Stimulated activated CD4-positive, alpha-beta T cell treated with anti-CD3 and anti-CD28 coated beads, Interleukin-4, amount 100 ng/mL, for 24 hours (primary cell): ENCODE measurements at places on chromosomes 16 and 17.
A peak's percentile ranks its signal among the peaks of the same experiment; 100 is the strongest.

DNA sequence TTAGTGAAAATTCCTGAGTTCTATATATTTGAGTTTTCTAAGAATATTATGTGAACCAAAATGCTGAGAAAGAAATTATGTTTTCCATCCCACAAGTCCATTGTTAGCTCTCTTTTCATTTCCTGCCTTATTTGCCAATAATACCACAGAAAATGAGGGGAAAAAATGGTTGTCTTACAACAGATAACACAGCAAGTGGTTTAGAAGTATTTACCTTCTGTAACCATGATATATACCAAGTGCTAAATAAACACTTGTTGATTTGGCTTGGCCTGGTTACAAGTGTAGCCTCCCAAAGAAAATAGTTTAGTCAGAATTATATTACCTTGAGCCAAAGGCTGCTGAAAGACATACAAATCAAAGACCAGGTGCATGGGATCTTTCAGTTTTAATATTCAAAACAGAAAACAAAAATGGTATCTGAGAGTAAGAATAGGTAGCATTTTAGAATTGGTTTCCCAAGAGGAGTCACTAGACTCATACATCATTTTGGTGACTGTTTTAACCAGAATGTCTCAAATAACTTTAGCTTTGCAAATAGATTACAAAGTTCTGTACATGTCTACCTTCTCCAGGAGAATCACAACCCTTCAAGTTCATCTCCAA is 439.8 kb upstream of the DYNLRB2 start:
- DNase-seq: no peak

- no peak for DNase-seq
Measured at GRCh38 chr16:60566901-60567300, 1469.3 kb downstream of the CDH8 start.

DNA sequence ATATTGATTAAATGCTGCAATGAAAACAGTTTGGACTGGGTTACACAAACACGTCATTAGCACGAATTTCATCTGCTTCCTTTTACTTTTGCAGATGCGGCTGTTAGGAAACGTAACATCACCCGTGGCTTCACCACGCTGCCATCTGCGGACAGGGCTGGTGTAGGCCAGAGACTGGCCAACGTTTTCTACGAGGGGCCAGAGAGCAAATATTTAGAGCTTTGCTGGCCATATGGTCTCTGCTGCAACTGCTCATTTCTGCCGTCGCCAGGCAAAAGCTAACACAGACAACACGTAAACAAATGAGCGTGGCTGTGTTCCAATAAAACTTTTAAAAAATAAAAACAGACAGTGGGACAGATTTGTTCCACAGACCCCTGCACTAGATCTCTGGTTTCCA is 96.6 kb downstream of the ENGASE start:
- no peak for DNase-seq

DNA sequence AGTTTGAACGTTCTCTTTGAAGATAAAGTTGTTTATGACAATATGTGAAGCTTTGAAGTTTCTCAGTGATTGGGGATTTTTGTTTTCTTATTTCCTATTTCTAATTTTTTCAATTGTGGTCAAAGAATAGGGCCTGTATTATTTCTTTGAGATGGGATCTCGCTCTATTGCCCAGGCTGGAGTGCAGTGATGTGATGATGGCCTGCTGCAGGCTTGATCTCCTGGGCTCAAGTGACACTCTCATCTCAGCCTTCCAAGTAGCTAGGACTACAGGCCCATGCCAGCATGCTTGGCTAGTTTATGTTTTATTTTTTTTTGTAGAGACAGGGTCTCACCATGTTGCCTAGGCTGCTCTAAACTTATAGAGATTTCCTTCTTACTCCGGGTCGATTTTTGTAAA is 11.7 kb upstream of the ANKRD40CL start:
- DNase-seq: no peak

DNA sequence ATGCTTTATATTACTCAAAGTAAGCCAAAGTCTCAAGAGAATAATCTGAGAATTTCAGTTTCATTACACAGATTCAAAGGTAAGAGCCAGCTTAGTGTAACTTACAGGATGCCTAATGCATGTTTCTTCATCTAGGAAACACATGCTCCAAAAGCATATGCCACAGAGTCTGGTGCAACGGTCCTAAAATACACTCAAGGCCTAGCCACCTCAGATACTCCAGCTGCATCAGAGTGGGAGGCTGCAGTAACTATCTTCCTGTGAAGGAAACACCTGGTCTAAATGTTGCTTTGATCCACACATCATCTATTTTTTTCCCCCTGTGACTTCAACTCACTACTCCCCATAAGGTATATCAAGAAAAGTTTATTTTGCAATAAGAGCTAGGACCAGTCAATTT is 51.6 kb upstream of the CORO6 start:
- DNase-seq: no peak

- no peak for DNase-seq
Measured at GRCh38 chr16:56409195-56409594, 16.1 kb downstream of the AMFR start.

- DNase-seq: no peak
Measured at GRCh38 chr16:70453892-70454221, 538 bp upstream of the FCSK start.

DNA sequence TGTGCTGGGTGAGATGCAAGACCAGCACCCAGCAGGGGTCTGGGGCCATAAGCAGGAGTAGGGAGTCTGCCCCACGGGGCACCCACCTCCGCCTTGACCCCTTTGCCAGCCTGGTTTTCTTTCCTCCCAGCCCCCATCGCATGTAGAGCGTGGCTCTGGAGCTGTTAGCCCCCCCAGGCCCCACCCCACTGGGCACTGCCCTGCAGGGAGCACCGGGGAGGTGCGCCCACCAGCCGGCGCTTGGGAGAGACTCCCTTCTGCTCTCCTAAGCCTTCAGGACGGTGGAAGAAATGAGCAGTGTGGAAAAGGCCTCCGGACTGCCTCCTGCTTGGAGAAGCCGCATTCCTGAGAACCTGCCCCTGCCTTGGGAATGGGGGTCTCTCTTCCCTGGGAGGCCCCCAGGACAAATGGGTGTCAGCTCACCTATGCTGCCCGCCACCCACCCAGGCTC is 186.2 kb downstream of the IRF8 start:
- DNase-seq: no peak

DNA sequence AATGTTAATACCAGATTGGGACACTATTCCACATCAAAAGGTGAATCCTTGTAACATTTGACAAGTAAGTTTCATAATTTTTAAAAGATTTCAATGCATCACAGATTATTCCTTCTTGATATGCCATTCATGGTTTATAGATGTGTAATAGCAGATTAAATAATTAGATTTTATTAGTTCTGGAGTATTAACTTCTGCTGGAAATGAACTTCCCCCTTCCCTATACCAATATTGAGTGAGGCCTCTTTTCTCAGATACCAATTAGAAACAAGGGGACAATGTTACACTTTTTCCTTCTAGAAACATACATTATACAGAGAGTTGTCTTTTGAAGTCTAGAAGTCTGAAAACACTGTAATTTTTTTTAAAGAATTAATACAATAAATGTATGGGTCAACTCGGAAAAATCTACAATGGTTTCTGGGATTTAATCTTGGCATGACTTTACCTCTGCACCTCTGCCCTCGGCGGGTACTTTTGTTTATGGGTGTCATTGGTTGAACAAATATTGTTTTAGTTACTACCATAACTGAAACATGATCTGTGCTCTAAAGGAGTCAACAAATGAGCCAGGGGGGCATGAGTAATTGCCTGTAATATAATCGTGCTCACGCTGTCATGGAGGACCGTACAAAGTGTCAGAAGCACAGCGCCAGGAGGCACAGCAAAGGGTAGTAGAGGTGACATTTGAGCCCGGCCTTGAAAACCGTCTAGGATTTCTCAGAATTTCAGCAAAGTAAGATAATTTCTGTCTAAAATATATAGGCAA is 8.2 kb downstream of the LRRC37B start:
- no peak for DNase-seq

DNA sequence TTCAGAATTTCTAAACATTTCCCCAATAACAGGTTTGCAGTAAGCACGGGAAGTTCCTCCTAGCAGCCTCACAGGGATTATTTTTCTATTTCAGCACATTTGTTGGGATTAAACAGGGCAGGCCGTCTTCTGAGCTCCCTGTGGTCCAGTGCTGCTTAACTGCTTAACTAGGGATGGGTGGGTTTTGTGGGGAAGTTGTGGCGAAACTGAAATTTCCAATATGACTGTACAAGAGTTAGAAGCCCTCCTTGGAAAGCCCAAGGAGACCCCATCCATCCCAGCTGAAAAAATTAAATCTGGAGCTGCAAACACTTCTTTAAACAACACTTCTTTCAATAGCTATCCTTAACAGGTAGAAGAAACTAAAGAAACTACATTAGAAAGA is 22.2 kb downstream of the FAM117A start:
- DNase-seq: no peak

DNA sequence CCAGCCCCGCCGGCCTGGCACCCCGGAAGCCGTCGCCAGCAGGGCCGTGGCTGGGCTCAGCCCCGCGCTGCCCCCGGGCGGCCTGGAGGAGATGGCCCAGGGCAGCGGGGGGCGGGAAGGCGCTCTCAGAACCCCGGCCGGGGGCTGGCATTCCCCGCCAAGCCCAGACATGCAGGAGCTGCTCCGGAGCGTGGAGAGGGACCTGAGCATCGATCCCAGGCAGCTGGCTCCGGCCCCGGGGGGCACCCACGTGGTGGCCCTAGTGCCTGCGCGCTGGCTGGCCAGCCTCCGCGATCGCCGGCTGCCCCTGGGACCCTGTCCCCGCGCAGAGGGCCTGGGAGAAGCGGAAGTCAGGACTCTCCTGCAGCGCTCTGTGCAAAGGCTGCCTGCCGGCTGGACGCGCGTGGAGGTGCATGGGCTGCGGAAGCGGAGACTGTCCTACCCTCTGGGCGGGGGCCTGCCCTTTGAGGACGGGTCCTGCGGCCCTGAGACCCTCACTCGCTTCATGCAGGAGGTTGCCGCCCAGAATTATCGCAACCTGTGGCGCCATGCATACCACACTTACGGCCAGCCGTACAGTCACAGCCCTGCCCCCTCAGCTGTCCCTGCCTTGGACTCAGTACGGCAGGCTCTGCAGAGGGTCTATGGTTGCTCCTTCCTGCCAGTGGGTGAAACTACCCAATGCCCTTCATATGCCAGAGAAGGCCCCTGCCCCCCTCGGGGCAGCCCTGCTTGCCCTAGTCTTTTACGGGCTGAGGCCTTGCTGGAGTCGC is 551 bp downstream of the WDR81 start:
- no peak for DNase-seq

GRCh38 chr16:66621973-66622372 is 17.5 kb downstream of the CMTM3 start:
- DNase-seq: no peak

DNA sequence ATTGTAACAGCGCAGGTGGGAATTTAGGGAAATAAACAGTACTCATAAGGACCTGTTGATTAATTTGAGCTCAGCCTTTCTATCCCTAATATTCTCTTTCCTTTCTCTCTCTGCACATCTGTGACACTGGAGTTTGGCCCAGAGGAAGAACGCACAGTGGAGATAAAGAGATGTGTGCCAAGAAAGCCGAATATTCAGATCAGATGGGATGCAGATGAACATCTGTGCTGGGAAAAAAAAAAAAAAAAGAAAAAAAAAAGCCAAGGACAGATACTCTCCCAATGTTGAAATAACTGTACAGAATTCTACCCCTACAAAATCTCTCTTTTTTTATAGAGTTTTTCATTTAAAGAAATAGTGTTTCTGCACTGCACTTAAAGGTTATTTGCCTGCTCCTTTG is 485.4 kb downstream of the KCNJ2 start:
- no peak for DNase-seq

DNA sequence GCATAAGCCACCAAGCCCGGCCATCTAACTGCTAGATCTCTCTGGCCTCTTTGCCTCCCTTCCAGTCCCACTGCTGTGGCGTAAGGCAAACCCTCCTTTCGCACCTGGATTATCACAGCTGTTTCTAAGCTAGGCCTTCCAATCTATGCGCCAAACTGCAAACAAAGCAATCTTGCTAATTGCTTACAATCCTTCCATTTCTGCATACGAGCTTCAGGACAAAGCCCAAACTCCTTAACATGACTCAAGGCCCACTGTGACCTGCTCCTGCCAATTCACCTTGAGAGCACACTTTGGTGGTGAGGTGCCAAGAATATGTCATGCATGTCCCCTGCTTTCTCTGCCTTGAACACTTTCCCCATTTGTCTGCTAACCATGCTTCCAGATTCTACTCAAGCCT is 6.0 kb upstream of the ARL5C start:
- DNase-seq: no peak

- DNase-seq: peak; percentile 41
Measured at GRCh38 chr17:15957206-15957605, 12.3 kb downstream of the ADORA2B start.

DNA sequence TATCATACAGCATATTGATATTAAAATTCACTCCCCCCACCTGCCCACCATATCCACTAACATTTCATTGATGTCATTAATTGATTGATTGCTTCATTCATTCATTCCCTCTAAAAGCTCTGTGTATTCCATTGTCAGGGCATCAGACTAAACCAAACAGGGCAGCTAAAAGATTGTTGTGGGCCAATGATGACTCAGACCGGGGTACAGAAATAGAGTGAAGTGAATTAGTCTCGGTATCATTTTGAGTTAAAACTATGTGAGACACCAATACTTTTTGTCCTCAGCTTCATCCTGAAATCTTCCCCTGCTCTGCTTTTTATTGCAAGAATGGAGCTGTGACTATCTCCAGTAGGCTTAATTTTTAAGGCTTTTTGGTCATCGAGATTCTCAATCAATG is 868.3 kb downstream of the CDH11 start:
- no peak for DNase-seq

GRCh38 chr16:28498666-28499381 is 4.4 kb downstream of the APOBR start:
- no peak for DNase-seq

DNA sequence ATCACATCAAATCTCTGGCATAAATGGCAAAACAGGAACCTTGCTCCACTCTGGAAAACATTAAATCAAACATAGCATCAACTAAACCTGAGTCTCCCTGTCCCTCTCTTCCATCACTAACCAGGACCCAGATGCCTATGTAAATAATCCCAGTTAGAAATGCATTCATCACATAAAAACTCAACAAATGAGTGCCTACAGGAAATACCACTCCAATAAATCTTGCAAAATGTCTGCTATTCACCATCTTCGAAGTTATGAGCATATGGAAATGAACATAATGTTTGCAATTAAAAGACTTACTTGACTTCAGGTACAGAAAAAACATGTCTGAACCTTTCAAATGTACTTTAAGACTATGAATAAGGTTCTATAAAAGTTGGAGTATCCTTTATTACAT is 425.0 kb downstream of the CDH11 start:
- DNase-seq: no peak

GRCh38 chr16:67162506-67163163 is 1.9 kb upstream of the HSF4 start:
- DNase-seq: no peak

- no peak for DNase-seq
Measured at GRCh38 chr17:78307887-78308638, 51.8 kb downstream of the SOCS3 start.

DNA sequence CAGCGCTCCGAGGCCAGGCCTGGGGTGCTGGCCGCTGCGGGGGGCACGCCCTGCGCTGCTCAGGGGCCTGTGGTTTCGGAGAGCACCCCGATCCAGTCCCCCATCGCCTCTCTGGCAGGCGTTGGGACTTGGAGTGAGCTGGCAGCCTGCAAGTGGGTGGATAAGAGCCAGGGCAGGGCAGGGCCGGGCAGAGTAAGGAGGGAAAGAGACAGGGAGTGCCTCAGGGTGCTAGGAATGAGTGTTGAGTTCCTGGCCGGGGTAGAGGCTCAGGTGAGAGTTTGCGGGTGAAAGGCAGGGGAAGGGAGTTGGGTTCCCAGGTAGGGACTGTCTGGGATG is 1.3 kb downstream of the CDH13 start:
- no peak for DNase-seq
